Activated CD4-positive, alpha-beta T cell treated with anti-CD3 and anti-CD28 coated beads for 48 hours (primary cell): ENCODE measurements at places on chromosomes 6 and 20.

DNA sequence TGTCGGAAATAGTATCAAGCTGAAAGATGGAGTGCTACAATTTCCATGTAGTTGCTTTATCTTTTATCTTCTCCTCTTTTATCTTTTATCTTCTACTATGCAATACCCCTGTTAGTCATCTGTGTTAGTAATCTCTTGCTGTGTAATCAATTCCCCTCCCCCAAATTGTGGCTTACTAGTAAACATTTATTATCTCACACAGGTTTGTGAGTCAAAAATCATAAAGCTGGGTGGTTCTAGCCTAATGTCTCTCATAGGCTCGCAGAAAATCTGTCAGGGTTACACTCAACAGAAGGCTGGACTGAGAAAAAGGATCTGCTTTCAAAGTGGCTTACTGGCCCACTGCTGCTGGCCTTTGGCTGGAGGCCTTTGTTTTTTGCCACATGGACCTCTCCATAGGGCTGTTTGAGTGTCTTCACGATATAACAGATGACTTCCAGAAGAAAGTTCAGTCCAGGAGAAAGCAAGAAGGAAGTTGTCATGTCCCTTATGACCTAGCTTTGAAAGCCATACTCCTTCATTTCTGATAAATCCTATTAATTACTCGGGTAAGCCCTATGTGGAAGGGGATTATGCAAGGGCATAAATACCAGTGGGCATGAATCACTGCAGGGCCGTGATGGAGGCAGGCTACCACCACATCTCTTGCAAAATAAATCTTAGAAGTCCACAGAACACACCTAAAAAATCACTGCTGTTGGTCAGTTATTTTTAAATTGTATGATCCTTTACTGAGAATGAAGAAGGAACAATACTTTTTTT is 24.5 kb upstream of the PTCHD4 start:
- no peak for DNase-seq

DNA sequence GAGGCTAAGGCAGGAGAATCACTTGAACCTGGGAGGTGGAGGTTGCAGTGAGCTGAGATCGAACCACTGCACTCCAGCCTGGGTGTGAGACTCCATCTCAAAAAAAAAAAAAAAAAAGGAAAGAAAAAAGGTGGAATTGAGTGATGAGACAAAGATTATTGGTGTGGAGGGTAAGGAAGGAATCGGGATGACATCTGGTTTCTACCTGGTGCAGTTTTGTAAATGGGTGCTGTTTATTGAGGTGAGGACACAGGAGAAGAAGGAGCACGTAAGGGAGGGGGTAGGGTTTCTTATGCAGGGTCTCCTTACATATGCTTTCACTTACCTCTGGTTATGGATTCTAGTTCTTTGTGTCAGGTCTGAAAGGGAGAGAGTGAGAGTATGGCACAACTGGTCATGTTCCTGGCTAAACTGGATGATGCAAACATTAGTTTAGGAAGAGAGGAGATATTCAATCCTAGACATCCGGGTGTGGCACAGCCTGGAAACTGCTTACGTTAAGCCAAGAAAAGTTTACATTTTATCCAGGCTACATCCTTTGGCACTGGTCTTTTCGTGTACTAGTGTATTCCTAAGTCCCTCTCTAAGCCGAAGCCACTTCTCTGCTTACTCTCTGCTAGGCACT is 5.4 kb downstream of the RALY start:
- no peak for DNase-seq

- no peak for DNase-seq
Measured at GRCh38 chr6:1757131-1757530, 147.4 kb downstream of the FOXC1 start.

- DNase-seq: no peak
Measured at GRCh38 chr20:44167736-44168135, 19.3 kb downstream of the JPH2 start.

DNA sequence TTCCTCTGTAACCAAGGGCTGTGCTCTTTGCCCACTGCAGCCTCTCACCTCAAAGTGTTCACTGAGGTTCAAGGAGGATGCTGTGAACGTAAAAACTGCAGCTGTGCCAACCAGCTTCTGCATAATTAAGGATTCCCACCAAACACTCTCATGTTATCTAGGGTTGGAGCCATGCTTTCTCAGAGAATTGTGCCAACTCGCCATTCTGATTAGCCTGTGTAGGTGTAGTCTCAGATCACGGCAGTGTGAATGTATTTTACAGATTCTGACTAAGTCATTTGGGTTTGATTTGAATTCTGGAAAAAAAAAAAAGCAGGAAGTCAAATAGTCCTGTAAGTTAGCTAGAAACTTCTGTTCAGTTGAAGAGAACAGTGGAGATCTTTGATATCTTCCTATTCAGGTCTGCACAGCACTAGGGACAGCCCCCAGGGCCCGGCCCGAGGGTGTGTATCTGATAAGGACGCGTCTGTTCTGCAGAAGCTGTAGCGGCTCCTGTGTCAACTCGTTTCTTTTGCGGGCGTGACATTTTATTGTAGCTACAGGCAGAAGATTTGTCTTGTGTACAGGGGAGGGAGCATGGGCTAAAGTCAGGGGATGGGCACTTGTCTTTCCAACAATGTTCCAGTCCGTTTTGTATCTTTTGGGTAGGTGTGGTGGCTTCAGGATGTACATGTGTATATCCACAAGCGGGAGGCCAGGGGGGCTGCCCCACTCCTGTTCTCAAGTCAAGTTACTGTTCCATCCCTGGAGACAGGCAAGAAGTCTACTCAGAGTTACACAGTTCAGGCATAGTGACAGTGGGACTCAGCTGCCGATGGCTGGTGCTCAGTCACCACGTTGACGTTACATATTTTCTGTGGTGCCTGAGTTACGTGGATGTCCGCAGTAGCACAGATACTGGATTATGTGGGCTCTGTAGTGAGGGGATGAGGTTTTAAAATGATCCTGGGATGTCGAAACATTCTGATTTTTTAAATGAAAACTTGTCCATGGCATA is 12.4 kb downstream of the IRF4 start:
- DNase-seq: peak; percentile 82

GRCh38 chr6:76403064-76403463 is 330.6 kb upstream of the IMPG1 start:
- DNase-seq: no peak

DNA sequence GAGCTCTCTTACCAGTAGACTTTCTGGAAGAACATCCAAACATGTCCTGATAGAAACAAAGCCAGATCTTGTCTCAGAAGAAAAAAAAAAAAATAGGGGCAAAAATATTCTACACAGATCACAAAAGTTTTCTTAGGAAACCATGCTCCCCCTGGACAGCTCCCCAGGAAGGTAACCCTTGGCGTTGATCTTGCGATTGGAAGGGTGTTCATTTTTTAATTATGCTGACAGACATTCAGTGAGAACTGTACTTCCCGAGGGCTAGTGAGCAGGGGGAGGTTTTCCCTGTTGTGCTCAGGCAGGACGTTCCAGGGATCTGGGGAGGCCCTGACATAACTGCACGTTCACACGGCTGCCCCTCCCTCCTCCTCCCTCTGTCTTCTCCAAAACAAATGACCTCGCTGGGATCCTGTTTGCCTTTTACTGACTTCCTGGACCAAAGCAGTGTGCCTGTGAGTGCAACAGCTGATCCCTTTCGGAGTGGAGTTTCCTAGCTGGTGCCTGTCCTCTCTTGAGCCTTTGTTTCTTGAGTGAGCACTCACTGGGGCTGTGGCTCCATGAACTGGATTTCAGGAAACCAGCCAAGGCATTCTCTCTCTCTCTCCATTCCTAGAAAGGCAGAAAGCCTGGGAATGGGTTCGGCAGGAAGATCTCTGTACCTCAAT is 46.7 kb downstream of the MARCKS start:
- no peak for DNase-seq

- DNase-seq: no peak
Measured at GRCh38 chr6:127201321-127201720, 65.3 kb upstream of the RNF146 start.

DNA sequence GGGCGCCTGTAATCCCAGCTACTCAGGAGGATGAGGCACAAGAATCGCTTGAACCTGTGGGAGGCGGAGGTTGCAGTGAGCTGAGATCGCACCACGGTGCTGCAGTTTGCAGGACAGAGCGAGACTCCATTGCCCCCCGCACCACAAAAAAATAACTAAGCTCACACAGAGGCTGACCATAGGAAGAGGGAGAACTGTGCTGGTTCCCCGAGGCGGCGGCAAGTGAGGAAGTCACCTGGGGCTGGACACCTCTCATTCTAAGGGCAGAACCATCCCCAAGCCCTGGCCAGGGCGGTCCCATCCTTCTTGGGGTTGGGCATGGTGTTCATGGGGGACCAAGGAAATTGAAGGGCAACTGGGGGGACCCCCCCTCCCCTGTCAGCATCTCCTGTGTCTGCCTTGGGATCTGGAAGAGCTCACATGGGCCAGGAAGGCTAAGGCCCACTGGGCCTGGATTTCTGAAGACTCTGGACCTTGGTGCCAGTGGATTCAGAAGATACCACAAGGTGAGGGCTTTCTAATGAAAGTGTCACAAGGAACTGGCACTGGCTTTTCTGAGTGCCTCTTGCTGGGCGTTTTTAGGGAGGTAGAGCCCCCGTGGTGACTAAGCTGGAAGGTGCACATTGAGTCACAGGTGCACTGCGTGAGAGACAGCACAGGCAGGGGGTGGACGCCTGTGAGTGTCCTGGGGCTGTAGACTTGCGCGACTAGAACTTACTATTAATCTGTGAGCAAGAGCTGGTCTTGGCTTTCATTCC is 11.5 kb downstream of the IRF4 start:
- peak; percentile 86 for DNase-seq

GRCh38 chr20:51001430-51002265 is 21.3 kb downstream of the KCNG1 start:
- DNase-seq: peak; percentile 25

DNA sequence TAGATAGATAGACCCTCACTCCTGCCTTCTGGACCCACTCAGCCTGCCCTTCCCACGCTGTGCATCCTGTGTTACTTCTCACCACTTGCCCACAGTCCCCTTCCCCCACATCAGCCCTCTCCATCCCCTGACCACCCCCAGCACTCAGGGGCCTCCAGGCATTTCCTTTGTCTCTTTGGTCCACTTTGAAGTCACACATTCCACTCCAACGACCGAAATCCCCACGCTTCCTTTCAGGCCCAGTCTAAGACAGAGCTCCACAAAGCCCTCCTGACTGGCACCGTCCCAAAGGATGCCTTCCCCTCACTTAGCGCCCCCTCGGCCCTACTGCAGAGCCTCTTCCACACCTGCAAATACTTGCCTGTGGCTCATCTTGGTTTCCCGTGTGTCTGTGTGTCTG is 83.8 kb downstream of the FOXF2 start:
- no peak for DNase-seq

DNA sequence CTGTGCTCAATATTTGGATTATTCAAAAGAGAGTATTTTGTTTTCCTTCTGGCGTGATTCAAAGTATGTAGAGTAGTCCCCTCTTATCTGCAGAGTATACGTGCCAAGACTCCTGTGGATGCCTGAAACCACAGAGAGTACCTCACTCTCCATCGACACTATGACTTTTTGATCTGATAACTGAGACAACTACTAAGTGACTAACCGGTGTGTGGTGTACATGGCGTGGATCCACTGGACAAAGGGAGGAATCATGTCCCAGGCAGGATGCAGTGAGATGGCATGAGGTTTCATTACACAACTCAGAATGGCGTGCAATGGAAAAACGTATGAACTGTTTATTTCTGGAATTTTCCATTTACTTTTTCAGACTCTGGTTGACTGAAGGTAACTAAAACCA is 112.2 kb upstream of the PDE7B start:
- peak; percentile 7 for DNase-seq

GRCh38 chr20:408843-409696 is 971 bp downstream of the RBCK1 start:
- peak; percentile 44 for DNase-seq

DNA sequence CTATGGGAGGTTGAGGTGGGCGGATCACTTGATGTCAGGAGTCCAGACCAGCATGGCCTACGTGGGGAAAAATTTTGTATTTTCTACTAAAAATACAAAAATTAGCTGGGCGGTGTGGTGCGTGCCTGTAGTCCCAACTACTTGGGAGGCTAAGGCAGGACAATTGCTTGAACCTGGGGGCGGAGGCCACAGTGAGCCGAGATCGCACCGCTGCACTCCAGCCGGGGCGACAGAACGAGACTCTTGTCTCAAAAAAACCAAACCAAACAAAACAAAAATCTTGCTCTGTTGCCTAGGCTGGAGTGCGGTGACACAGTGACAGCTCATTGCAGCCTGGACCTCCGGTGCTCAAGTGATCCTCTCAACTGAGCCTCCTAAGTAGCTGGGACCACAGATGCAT is 16.2 kb downstream of the OR2W1 start:
- no peak for DNase-seq

- no peak for DNase-seq
Measured at GRCh38 chr6:85186546-85187175, 263.2 kb upstream of the NT5E start.

- DNase-seq: no peak
Measured at GRCh38 chr6:4316867-4317400, 181.6 kb upstream of the ECI2 start.

DNA sequence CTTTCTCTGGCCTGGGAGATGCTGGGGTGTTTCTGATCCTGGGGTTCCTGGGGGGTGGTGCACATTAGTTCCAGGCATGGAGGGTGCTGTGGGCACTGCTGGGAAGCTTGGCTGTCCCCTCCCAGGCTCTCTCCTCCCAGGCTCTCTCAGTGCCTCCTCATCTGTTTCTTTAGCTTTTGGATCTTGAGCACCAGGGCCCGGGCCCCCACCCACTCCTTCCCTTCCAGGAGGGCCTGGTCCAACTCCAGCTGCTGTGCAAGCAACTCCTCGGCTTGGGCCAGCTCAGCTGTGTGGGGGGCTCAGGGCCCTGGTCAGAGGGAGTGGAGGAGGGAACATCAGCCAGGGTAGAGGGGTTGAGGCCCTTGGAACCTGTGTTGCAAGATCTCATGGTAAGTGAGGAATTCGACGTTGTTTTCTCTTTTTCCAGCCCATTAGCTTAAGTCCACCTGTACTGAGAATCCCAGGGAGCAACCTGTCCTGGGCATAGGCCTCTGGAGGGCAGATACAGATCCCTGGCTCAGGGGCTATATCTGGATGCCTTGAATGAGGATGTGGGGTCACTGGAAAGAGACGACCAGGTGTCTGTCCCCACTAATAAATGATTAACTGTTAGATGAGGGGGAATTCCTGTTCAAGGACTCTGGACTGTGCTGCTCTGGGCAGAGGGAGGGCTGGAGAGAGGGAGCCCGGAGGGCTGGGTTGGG is 34.5 kb upstream of the HLA-A start:
- DNase-seq: no peak

- no peak for DNase-seq
Measured at GRCh38 chr6:8243475-8243874, 141.1 kb upstream of the EEF1E1 start.

GRCh38 chr6:47134476-47135189 is 92.5 kb upstream of the ADGRF1 start:
- no peak for DNase-seq
